Brain microvascular endothelial cell (primary cell): ENCODE measurements at places on chromosomes 4 and X.

- no peak for DNase-seq
Observed at GRCh38 chrX:134480061-134480460, 20.1 kb downstream of the HPRT1 start.

- no peak for DNase-seq
Observed at GRCh38 chrX:54494989-54495813, 833 bp downstream of the FGD1 start.

DNA sequence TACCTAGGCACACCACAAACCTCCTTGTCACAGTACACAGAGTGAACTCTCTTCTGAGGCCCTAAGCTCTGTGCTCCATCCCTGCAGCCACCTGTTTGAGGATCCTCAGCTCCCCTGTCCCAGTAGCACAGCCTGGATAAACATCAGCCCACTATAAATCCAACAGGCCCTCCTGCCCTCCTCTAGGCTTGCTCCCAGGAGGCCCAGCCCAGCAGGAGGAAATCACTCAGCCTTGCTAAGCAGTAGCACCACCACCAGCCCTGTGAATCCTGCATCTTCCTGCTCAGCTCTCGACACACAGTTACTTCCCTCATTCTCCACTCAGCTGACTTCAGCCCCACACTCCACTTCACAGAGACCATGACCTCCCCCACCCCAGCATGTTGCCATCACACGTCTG lies 273.9 kb downstream of the BCOR start:
- no peak for DNase-seq

- DNase-seq, result no peak
Observed at GRCh38 chrX:51779306-51779705, 36.1 kb downstream of the GSPT2 start.

DNA sequence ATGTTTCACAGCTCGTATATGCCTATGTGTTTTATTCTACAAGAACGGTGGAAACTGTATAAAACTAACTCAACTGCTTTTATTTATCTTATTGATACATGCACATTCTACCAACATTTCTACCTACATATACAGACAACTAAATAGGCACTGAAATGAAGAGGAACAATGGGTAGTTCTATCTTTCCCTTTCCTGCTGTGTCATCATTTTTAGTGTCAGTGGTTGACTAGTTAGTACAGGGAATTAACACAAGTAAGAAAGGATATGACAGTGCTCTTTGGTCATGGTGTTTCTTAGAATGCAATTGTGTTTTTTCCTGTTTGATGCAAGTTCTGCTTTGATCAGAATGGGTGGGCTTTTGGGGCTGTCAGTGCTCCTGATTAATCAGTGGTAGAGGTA lies 293.8 kb upstream of the CTSO start:
- no peak for DNase-seq

GRCh38 chr4:173293663-173294062 lies 40.5 kb downstream of the HMGB2 start:
- no peak for DNase-seq

DNA sequence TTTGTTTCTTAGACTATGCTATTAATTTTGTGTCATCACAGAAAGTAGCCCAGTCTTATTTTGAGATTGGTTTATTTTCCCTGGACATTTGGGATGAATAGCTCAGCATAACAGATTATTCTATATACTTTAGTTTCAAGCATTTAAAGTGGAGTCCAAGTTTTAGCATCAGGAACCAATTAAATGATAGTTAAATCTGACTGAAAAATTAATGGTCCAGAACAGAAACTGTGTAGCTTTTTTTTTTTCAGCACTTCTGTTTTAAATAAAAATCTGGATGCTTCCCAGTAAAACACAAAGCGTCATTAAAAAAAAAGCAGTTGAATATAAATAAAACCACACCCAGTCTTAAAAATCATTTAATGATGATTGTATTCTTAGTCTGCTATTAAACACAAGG lies 59.4 kb upstream of the PITX2 start:
- no peak for DNase-seq

DNA sequence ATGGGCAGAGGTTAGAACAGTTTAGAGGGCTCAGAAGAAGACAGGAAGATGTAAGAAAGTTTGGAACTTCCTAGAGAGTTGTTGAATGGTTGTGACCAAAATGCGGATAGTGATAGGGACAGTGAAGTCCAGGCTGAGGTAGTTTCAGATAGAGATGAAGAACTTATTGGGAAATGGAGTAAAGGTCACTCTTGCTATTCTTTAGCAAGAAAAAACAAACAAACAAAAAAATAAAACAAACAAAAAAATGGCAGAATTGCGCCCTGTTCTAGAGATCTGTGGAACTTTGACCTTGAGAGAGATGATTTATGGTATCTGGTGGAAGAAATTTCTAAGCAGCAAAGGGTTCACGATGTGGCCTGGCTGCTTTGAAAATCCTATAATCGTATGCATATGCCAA lies 185.1 kb upstream of the SFRP2 start:
- DNase-seq, result no peak

GRCh38 chrX:120000490-120001246 lies 57.1 kb upstream of the NKAP start:
- no peak for DNase-seq

GRCh38 chr4:32455231-32455630 lies 1735.1 kb downstream of the PCDH7 start:
- DNase-seq, result peak; percentile 45

GRCh38 chrX:56812515-56813105 lies 83.6 kb downstream of the NBDY start:
- no peak for DNase-seq

GRCh38 chr4:143355540-143356217 lies 19.0 kb downstream of the GAB1 start:
- DNase-seq, result no peak

GRCh38 chr4:57131849-57132742 lies 21.9 kb upstream of the IGFBP7 start:
- DNase-seq, result no peak

DNA sequence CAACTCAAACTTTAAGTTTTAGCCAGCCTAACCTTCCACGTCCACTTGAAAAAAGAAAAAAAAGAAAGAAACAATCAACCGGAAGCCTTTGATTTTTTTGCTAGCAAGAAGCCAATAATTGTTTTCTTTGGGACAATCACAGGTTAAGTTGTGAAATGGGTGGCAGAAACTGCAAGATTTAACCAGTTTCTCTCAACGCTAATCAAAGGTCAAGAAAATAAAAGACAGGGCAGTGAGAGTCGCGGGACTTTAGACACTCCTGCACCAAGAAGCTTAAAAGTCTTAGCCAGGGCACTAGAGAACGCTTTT lies 1.0 kb downstream of the ACSL1 start:
- no peak for DNase-seq
